ENCODE measurements at places on chromosomes 7 and 10.
A peak's percentile ranks its signal among the peaks of the same experiment; 100 is the strongest.

- peak; percentile 13 for DNase-seq
Observed at GRCh38 chr7:55641273-55641691, 69.0 kb upstream of the VOPP1 start.

DNA sequence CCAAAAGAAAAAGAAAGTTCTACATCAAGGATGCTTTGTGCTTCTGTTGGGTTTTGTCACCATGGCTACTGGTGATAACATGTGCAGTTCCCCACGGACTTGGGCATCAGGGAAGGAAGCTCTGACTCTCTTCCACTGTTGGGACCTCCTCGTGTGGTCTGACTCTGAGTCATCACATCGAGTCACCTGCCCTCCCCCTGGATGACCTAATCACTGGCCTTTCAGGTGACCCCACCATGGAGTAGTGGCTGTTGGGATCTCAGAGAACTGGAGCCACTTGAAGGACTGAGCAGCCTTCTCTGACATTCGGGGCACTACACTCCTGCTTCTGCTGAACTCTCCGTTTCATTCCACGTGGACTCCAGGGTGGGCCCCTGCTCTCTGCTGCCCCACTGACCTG, 60.8 kb upstream of the DOCK1 start:
- no peak for DNase-seq

DNA sequence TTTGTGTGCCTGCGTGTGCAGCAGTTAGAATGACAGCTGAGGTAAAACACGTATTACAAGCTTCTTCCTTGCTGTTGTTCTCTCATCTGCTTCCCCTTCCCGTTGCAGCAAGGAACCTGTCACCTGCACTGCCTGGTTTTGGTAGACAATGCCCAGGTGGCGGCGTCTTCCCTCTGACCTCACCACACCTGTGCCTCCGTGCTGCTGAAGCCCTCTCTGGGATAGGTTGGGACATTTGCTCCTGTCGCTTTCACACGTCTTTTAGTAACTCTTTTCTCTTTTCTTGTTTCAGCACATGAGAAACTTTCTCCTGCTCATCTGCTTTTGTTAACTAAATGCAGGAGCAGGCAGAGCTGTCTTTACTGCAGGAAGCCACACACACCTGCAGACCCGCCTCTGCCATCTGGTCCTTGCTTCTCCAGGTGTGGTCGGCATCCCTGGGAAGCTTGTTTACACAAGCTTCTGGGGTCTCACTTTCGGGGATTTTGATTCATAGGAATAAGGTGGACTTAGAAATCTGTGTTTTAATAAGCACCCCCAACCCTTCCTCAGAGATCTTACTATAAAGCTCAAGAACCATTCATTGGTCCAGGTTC, 60.7 kb upstream of the EXOC6 start:
- no peak for DNase-seq

DNA sequence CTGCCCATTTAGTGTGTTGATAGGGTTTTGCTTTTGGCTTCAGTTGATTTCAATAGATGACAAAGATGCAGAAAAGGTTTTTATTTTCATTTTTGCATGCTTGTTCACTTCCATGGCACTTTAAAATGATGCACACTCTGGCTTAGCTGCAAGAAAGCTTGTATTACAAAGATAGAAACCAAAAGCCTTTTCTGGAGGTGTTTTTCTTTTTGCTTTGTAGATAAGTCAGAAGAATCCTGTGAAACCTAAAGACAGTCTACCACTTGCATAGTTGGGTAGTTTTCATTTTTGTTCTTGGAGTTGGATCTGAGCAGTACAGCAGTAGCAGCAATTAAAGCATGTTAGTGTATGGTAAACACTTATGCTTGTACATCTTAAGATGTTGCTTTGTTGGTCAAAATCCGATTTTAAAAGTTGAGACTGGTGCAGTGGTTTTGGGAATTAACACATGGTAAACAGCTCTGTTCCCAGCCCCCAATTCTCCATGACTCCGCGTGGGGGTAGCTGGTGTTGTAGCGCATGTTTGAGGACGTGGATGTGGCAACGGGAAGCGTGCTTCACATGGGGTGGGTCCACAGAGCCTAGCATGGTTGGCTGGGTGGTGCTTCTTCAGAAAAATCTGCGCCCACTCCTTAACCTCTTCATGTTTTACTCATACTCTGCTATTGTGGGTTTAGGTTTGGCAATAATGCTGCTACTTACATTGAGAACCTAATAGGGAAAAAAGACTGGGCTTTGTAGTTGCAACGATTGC, 19.8 kb downstream of the CCNY start:
- DNase-seq = peak; percentile 46

GRCh38 chr7:16261654-16262053, 159.7 kb downstream of the CRPPA start:
- no peak for DNase-seq

- no peak for DNase-seq
Observed at GRCh38 chr10:73552819-73553715, 38.1 kb downstream of the USP54 start.

GRCh38 chr7:94389381-94389780, 5.3 kb upstream of the COL1A2 start:
- DNase-seq = no peak

DNA sequence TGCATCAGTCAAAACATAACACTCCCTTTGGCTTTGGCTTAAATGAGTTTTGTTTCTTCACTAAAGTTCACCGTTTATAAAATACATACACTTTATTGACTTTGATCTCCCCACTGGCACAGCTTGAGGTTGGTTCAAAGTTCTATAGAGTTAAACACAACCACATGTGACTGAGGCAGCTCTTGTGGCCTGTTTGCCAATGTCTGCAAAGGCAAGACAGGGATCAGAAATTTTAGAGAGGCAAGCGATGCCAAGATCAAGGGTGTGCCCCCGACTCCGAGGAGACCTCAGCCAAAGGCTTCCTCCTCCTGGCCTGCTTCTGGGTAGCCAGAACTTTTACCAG, 129.8 kb upstream of the JCAD start:
- DNase-seq = no peak

GRCh38 chr10:107577221-107577620, 412.7 kb upstream of the SORCS1 start:
- DNase-seq = no peak

GRCh38 chr10:44569193-44570091, 184.5 kb upstream of the CXCL12 start:
- no peak for DNase-seq

DNA sequence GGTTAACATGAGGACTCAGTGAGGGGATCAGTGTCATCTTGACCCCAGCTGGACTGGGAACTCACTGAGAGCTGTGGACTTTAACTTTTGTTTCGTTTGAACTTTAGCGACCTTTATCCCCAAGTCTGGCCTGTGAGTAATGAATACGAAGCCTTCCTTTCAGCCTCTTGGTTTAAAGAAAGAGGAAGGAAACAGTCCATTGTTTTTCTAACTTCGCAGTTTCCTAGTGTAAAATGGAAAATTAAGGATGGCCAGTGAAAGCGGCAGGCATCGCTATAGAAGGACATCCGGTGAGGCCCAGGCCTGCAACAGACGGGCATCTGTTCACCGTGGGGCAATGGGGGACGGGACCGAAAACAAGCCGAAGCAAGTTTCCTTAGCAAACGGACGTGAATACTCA, 44.1 kb upstream of the ADO start:
- no peak for DNase-seq

- DNase-seq = no peak
Observed at GRCh38 chr10:86194684-86195083, 171.9 kb downstream of the GRID1 start.

GRCh38 chr10:33015761-33016547, 57.9 kb upstream of the ITGB1 start:
- no peak for DNase-seq

DNA sequence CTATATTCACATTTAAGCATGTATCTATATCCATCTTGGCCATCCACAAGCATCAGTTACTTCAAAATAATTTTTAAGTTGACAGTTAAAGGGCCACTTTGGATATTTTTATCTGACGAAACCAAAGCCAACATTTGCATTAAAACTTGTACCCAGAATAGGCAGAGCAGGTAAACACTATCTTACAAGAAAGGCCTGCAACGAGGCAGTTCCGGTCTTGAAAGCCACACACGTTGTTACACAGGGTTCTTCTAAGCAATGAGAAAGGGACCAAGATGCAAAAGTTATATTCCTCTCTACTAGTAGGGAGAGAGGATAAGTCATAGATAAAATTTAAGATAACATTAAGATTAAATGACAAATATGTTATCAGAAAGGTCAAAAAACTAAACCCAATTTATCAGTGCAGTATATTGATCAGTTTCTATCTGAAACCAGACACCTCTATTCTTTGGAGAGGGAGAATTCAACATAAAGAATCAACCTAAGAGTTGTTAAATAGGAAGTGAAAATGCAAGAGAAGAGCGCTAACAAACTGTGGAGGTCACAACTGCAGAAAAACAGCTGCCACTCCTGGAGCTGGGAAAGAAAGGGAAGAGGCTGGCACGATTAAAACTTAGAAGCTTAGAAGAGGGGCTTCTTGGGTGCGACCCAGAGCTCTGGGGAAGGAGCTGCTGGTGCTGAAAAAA, 701.3 kb downstream of the TNS3 start:
- no peak for DNase-seq

DNA sequence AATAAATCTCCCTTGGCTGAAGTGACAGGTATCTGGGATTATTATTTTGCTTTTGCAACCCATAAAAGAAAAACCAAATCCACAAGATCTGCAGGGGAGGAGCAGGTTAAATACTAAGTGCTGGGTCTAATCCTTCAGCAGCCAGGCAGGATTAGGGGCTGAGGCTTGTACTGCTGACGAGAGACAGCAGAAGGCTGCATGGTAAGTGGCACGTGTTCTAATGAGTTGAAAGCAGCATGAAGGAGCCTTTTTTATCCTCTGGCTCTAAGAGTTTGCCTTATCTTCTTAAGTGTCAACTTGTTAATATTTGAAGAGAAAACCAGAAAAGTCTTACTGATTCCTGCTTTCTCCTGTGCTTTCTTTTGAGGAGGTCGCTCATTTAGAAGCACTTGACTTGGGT, 50.0 kb downstream of the LYZL2 start:
- no peak for DNase-seq

All from stimulated activated naive CD8-positive, alpha-beta T cell treated with anti-CD3 and anti-CD28 coated beads, Interleukin-15, Interleukin-2, amounts not matched to agents 100 U/mL and 50 U/mL, for 24 hours (primary cell).